ENCODE measurements at places on chromosomes 13 and 19. TPM values are rescaled to one million over a fixed set of nuclear protein-coding genes. Genes with fewer than 3 reads are reported as not detected.

- DNase-seq = no peak
These were observed 25.5 kb upstream of the ZNF562 start for GRCh38 chr19:9700229-9700981.

- DNase-seq = no peak
These were observed 6.3 kb upstream of the RFX1 start for GRCh38 chr19:14012378-14012915.

GRCh38 chr13:43434191-43434590, 352.6 kb downstream of the ENOX1 start:
- no peak for DNase-seq

DNA sequence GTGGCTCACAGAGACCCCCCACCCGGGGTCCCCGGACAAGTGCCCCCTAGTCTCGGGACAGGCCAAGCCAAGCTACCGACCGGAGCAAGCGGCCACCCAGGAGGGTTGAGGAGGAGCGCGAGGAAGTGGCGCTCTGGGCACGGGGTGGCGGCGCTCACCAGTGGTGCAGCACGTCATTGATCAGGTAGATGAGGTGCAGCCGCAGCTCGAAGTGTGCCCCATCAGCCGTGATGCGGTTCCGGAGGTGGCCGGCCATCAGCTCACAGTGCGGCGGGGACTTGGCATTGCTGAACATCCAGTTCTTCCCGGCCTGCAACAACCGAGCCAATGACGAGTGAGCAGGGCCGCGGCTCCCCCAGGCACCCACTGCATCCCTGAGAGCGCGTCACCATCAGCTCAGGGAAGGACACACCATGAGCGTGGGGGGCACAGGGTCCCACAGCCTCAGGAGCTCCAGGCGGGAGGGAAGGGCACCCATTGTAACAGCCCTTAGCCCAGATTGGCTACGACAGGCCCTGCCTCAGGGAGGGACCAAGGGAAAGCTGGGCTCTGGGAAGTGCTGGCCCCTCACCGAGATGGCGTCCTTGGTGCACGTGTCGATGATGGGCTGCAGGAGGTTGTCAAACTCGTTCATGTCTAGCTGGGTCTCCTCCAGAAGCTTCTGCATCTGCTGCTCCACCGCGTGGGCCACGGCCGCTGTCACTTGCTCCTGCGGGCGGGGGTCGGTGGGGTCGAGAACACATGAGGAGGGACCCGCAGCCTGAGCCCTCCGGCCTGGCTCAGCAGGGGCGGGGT, 9.6 kb downstream of the CHERP start:
- DNase-seq = no peak

RXFP2 gene
- total RNA-seq = not detected

CXCL17 gene
- total RNA-seq = not detected

GRCh38 chr13:40094056-40094455, 438.6 kb downstream of the COG6 start:
- DNase-seq = no peak

GRCh38 chr13:50850445-50850844, 7.0 kb upstream of the DLEU7 start:
- DNase-seq = no peak

DNA sequence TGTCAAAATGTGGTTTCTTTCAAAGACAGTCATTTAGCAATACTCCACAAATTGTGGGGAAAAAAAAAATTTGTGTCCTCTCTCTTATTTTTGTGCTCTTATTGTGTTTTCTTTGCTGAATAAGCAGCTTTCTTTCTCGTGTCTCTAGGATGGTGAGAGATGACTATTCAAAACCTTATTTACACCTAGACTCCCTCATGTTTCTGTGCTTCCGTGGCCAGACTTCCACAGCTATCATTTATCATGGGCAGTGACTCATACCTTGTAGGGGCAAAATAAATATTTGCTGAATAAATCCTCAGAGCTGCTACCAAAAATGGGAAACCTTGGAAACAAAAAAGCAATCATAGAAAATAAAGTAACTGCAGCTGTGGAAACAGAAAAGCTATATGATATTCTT, 204.9 kb upstream of the MIR17HG start:
- no peak for DNase-seq

CEACAM21 gene
- 54.6 TPM for total RNA-seq

- DNase-seq = no peak
These were observed 581.8 kb upstream of the SLITRK5 start for GRCh38 chr13:87089391-87089790.

DNA sequence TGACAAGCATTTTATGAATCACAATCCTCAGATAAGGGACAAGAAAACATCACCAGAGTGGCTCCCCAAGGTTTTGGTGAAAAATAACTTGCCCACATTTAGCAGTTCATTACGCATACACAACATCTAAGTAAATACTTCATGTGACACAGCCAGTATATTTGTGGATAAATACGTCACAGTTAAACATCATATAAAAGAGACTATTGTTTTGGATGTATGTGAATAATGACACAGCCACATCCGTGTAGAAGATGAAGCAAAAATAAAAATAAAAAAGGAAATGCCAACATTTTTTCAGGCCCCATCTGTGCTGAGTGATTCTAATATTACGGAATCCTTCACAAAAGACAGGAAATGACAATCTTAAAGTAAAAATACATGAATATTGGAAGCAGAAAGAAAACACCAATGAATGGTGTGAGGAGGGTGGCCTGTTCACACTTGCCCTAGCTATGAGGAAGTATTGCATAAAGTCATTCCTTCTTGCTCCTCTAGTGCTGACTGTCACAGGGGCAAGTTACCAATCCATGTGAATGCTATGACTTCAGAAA, 457.1 kb downstream of the KLF12 start:
- DNase-seq = no peak

TNFSF9 gene
- 18.5 TPM for total RNA-seq

GRCh38 chr19:35318679-35319448, 10.1 kb upstream of the CD22 start:
- DNase-seq = no peak

RNF17 gene
- not detected for total RNA-seq

GRCh38 chr13:26051657-26052311, at the start of gene SHISA2:
SHISA2 (minus strand) TSS chr13:26052016; CDS start chr13:26050975, 1,041 bp downstream.
- DNase-seq = no peak

- DNase-seq = peak; percentile 74
These were observed 2.4 kb downstream of the ALOX5AP start for GRCh38 chr13:30737511-30738337.

DNA sequence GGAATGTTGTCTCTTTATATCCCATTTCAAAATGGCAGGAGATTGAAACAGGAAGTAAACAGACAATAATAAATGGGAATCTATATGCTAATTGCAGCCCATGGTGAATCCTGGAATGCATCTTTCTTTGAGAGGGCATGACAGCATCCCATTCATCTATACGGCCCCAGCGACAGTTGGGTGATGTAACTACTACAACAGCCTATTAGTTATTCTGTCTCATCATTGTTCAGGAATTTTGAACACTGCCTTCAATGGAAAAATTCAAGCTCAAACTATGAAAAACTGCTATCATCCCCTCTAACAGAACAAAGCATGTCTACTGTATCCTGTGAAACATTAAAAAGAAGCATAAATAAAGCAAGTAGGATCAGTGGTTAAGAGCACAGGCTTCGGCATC, 262.1 kb downstream of the DCT start:
- DNase-seq = no peak

GRCh38 chr13:66314911-66315310, 915.2 kb downstream of the PCDH9 start:
- DNase-seq = no peak

FGF21 gene
- not detected for total RNA-seq

ZFR2 gene
- total RNA-seq = 0.26 TPM

- no peak for DNase-seq
These were observed 1.4 kb downstream of the MYCBP2 start for GRCh38 chr13:77325371-77325980.

DNA sequence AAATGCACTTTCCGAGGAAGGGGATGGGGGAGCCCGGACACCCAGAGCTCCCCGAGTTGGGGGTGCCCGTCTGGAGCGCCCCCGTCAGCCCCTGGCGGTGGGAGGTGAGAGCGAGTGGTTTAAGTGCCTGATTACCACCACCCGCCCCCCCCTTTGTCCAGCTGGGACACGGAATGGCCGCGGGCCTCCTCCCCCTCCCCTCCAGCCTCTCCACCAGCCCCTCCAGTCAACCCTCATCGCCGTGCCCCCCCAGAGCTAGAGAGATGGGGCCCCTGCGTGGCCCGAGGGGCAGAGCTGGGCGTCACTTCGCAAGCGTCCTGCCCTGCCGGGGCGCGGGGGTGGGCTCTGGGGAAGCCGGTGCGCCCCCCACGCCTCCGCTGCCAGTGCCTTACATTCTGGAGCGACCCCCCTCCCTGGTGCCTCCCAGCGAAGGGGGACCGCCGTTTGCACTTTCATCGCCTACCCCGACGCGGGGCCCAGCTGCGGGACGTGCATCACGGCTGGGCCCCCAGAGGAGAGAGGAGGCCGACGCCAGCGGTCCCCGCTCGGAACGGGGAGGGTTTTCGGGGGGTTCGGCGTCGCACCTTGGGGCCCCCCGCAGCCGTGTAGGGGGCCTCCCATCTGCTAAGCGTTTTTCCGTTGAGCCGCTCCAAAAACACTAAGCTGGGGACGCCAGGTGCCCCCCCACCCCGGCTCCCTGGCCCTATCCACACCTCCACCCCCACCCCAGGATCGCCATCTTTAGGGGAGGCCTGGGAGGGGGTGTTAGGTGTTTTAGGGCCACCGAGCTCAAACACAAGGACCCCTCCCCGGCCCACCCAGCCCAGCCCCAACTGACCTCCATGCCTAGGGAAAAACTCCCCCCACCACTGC, 16.4 kb downstream of the SMIM24 start:
- DNase-seq = no peak

DNA sequence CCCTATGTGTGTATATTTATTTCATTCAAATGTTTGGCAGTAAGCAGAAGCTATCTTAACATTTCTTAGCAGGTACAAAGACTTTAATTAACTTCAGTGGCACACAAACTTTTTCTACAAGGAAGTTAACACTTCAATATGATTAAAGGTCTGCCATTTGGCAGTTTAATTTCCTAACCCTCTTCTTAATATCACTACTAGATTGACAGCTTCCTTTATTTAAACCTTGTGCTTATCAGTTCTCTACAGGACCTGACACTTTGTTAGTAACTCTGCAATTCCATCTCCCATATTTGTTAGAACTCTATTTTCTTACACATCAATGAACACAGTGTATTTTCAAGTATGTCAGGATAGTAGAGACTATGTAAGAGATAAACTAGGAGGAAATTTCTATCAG, 152.4 kb upstream of the ATXN8OS start:
- no peak for DNase-seq

PEAK3 gene
- not detected for total RNA-seq

DNA sequence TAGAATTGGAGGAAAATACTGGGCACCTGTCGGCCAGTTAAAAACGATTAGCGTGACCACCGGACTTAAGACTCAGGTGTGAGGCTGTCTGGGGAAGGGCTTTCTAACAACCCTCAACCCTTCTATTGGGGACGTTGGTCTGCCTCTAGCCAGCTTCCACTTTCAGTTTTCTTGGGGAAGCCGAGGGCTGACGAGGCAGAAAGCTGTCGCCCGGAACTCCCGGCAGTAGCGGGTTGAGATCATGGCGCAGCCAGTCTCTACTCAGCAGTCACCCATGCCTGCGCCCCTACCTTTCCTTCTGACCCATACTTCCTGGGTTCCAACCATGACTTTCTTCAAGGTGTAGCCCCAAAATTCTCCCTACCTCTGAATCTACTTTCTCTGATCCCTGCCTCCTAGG, 1424.1 kb downstream of the SLITRK1 start:
- no peak for DNase-seq

CYP2S1 gene
- not detected for total RNA-seq

GRCh38 chr13:73060251-73061160, 1.7 kb downstream of the KLF5 start:
- DNase-seq = no peak

Data from activated CD8-positive, alpha-beta memory T cell treated with anti-CD3 and anti-CD28 coated beads, Interleukin-2, amount 10 ng/mL, durations not matched to agents 7 days and 5 days (primary cell).